Activated T-helper 2 cell treated with anti-CD3 and anti-CD28 coated beads, Interferon-gamma antibody, Interleukin-2, Interleukin-4, amounts not matched to agents 10 μg/mL and 5 μg/mL and 100 μg/mL, durations not matched to agents 14 hours and 24 hours and 36 hours (primary cell): ENCODE measurements at places on chromosomes 7 and 10.

DNA sequence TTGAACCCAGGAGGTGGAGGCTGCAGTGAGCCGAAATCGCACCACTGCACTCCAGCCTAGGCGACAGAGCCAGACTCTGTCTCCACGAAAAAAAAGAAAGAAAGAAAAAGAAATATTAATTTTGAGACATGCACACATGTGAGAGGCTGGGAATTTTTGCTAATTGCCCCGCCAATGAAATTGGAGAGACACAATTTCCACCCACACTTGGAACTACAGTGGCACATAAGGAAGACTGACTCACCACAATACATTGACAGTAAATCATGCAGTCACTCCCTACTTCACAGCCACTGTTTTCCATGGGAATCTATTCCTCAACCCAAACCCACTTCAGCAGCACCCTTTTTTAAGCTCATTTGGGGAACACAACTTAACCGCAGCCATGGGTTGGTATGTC lies 139.7 kb downstream of the CALN1 start:
- DNase-seq = no peak

- DNase-seq = no peak
Measured at GRCh38 chr7:48734695-48735406, 189.5 kb upstream of the CDC14C start.

DNA sequence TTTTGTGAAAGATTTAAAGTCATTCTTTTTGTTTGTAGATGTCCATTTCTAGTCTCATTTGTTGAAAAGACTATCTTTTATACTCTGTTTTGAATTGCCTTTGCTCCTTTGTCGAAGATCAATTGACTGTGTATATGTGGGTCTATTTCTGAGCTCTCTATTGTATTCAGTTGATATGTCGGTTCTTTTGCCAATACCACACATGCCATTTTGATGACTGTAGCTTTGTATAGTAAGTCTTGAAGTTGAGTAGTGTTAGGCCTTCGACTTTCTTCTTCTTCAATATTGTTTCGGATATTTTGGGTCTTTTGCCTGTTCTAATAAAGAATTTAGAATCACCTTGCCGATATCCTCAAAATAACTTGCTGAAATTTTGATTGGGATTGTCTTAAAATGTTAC lies 104.5 kb downstream of the CCSER2 start:
- no peak for DNase-seq

- DNase-seq = no peak
Measured at GRCh38 chr7:2501947-2502646, 17.5 kb upstream of the LFNG start.
